Stimulated activated CD8-positive, alpha-beta memory T cell treated with anti-CD3 and anti-CD28 coated beads, Interleukin-4, amount 100 ng/mL, for 4 hours (primary cell): ENCODE measurements at places on chromosomes 13 and 19.

DNA sequence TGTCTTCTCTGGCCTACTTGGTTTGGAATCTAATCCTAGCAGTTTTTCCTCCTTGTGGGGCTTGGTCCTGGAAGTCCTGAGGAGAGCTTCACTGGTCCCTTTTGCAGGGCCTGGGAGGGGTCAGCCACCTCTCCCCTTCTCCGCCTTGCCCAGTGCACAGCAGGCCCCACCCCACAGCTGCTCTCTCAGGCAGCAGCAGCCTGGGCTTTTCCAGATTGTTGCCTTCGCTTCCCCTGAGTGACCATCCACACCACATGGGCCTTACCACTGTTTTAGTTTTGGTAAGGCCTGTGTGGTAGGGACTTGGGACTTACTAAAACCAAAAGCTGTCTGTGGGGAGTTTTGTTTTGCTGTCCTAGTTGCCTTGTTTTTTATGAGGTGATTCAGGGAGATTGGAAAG, 11.5 kb downstream of the MPHOSPH8 start:
- DNase-seq, result no peak

- no peak for DNase-seq
These were observed 496.7 kb downstream of the GPC6 start for GRCh38 chr13:93723316-93723715.

DNA sequence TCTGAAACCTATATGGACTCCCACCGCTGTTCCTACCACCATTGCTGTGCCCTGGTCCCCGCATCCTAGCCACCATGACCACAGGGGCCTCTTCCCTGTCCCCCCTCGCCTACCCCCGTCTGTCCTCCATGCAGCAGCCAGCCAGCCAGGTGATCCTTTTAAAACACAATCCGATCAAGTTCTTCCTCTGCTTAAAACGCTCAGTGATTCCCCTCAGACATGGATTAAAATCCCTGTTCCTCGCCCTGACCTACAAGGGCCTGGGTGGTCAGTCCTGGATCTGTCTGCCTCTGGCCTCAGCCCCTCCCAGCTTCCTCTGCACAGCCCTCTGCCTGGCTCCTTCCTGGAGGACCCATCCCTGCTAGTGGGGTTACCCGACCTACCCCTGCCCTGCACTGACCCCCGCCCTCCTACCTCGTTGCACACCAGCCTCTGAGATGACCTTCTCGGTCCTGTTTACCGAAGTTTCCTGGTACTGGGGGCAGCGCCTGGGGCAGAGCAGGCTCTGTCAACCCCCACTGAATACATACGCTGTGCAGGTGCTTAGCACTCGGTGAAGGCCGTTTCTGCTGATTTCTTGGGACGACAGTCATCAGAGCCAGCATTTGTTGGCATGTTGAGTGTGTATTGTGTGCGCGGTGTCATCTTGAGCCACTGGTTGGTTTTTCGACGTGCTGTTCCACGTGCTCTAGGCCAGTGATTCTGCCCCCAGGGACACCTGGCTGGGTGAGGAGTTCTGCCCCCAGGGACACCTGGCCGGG, 14.7 kb upstream of the LENG8 start:
- DNase-seq, result no peak

GRCh38 chr13:36713887-36714286, 40.1 kb downstream of the SERTM1 start:
- no peak for DNase-seq

DNA sequence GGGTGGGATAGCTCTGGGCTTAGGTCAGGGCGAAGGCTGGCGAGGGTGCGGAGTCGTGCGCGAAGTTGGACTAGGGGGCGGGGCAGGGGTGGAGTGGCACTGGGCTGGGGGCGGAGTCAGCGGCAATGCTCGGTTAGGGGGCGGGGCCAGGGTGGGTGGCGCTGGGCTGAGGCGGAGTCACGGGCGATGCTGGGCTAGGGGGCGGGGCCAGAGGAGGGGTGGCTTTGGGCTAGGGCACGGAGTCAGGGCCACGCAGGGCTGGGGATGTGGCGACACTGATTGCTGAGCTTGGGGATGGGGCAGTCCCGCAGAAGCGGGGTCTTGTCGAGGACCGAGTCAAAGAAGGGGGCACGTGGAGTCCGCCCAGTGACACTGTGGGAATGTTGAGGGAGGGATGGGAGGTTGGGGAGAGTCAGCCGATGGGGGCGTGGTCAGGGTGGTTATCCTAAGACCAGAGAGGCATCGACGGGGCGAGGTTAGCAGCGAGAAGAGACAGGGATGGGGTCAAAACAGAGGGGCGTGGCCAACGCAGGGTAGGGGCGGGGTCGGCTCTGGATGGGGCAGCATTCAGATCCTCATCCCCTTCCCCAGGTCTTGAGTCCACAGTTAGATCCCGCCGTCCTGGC, 8.7 kb downstream of the HOMER3 start:
- peak; percentile 64 for DNase-seq

DNA sequence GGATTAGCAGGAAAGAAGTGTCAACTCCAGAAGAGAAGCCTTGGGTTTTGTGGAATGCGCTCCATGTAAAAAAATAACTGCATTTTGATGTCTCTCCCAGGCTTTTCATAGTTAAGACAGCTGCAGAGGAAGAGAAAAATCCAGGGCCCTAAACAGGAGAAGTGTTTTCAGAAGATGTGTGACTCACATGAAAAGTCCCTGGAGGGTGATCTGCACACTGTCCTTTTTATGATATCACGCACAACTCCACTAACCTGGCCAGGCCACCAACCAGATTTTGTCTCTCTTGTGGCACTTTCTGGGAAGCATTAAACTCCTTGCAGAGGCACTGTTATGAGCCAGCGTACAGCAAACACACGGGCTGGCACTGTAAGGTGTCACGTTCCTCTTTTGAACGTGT, 267.3 kb downstream of the FGF9 start:
- DNase-seq, result no peak

GRCh38 chr13:71602344-71602743, 264.7 kb downstream of the DACH1 start:
- DNase-seq, result no peak

DNA sequence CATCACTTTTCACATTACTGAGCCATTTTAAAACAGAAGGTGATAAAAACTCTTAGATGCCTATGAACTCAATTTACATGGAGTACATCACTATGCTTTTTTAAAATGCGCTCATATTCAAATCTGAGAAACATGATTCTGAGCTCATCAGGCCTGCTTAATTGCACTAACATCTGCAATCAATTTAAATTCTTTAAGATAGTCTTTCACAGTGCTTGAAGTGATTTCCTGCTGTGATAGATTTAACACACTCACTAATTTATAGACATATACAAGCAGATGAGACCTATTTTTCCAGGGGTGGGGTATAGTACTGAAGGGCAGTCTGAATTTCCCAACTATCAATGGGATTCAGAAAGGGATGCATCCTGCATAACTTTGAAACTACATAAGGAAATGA, 82.9 kb downstream of the DIAPH3 start:
- DNase-seq, result no peak

DNA sequence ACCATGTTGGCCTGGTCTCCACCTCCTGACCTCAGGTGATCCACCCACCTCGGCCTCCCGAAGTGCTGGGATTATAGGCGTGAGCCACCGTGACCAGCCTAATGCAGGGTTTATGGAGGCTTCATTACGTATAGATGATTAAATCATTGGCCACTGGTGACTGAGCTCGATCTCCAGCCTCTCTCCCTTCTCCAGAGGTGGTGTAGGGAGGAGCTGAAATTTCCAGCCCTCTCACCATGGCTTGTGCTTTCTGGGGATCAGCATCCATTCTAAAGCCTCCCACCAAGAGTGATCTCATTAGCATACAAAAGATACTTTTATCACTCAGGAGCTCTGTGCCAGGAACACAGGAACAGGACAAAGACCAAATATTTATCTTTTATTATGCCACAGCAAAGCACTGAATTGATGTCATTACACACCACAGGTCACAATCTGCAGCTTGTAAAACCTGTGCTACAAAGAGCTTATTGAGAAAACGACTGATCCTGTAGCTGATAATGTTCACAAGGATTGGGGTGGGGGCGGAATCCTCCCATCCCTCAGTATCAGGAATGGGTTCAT, 32.4 kb downstream of the RHPN2 start:
- no peak for DNase-seq

- DNase-seq, result no peak
These were observed 52.0 kb downstream of the TDRD3 start for GRCh38 chr13:60448907-60449510.

DNA sequence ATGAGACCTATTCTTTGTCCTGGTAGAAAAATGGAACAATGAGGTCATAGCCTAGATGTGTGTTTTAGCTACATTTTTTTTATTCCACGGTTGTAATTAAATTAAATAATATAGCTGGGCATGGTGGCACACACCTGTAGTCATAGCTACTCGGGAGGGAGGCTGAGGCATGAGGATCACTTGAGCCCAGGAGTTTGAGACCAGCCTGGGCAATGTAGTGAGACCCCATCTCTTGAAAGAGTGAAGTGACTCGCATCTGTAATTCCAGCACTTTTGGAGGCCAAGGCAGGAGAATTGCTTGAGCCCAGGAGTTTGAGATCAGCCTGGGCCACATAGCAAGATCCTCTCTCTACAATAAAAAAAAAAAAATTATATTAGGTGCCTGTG, 11.7 kb upstream of the CBLC start:
- no peak for DNase-seq

- no peak for DNase-seq
These were observed 20.0 kb upstream of the ZDHHC20 start for GRCh38 chr13:21478881-21479808.

GRCh38 chr13:31184981-31185645, 14.7 kb upstream of the B3GLCT start:
- DNase-seq, result no peak

- no peak for DNase-seq
These were observed 70.7 kb upstream of the TDRD3 start for GRCh38 chr13:60326273-60326672.
